ENCODE measurements at places on chromosomes 16 and 17. TPM values are rescaled to one million over a fixed set of nuclear protein-coding genes. Genes with fewer than 3 reads are reported as not detected.

The OR2C1 gene
- total RNA-seq: not detected

DNA sequence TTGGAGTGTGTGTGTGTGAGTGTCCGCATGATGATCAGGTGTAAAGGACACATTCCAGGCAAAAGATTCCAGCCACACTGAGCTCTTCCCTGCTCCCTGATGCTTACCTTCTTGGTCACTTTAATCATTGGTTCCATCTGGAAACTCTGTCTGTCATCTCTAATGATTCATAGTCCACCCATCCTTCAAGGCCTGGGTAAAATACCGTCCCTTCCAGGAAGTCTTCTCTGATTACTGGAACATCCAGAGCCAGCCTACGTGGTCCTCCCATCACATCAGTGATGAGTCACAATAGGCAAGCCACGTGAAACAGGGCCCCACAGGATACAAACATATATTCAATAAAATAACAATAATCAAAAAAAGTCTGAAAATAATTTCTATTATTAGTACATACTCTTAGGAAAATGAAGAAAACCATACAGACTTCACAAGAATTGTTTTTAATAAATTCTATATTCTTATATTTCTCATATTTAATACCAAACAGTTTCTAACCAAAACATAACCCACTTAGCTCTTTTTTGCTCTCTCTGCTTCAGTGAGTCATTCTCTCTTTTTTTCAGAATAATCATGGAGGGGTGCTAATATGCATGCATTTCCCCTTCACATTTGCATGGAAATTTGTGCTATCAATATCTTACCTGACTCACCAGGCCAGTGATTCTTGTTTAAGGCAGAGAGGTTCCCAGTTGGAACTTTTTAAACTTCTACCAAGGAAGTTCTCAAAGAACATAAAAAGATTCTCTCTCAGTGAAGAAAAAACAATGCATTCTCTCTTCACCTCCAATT is 263.2 kb downstream of the TOX3 start:
- no peak for DNase-seq

GRCh38 chr17:43479948-43480347 is 3.8 kb upstream of the DHX8 start:
- DNase-seq: no peak

- DNase-seq: no peak
Measured at GRCh38 chr16:19346335-19346922, 60.9 kb downstream of the CLEC19A start.

The ADCY7 gene
- total RNA-seq: 4.4 TPM

The SERPINF2 gene
- total RNA-seq: 0.37 TPM

GRCh38 chr16:2142942-2143877 is 5.2 kb upstream of the RAB26 start:
- no peak for DNase-seq

DNA sequence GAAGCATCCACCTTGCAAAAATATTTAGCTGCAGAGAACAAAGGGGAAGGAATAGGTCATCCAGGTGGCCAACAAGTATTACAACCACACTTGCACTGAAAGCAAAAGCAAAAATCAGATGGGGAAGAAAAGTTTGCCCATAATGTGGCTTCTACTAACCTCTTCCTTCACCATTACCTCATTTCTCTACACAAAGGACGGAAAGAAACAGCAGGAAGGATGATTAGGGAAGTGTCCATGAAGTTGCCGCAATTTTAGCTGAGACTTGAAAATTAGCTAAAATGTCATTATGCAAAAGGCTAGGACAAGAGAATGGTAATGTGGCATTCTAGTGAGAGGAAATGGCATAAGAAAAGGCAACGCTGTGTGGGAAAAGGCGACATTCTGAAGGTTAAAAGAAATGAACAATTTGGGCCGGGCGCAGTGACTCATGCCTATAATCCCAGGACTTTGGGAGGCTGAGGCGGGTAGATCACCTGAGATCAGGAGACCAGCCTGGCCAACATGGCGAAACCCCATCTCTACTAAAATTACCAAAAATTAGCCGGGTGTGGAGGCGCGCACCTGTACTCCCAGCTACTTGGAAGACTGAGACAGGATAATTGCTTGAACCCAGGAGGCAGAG is 13.7 kb downstream of the KANSL1 start:
- no peak for DNase-seq

- no peak for DNase-seq
Measured at GRCh38 chr16:26491101-26491670, 575.5 kb upstream of the C16orf82 start.

DNA sequence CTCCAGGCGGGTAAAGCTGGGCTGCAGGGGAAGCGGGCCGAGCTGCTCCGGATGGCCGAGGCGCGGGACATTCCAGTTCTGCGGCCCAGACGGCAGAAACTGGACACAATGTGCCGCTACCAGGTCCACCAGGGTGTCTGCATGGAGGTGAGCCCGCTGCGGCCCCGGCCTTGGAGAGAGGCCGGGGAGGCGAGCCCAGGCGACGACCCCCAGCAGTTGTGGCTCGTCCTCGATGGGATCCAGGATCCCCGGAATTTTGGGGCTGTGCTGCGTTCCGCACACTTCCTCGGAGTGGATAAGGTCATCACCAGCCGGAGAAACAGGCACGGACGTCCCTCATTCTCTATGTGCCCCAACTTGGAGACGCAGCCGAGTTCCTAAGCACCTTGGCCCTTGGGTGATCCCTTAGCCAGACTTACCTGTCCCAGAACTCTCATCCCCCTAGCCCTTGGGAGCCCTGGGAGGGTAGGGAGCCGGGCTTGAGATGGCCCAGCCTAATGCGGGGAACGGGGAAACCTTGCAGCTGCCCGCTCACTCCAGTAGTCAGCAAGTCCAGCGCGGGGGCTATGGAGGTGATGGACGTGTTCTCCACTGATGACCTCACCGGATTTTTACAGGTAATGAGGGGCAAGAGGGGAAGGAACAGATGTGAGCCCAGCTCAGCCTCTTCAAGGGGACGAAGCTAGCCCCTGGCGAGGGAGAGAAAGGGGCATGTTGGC is 806 bp downstream of the MRM1 start:
- DNase-seq: no peak

DNA sequence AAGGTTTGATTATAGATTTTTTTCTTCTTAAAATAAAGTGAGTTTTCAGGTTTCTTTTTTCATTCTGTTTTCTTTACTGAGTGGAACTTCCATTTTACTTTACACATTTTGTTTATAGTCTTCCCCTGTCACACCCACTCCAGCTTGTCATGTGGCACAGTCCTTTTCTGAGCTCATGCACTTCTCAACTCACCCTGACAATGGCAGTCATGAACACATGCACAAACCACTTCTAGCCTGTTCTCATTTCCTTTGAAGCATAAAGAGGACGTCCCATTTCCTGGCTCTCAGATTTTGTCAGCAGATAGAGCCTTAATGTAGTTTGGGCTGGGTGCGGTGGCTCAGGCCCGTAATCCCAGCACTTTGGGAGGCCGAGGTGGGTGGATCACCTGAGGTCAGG is 168.0 kb downstream of the AHSP start:
- DNase-seq: no peak

DNA sequence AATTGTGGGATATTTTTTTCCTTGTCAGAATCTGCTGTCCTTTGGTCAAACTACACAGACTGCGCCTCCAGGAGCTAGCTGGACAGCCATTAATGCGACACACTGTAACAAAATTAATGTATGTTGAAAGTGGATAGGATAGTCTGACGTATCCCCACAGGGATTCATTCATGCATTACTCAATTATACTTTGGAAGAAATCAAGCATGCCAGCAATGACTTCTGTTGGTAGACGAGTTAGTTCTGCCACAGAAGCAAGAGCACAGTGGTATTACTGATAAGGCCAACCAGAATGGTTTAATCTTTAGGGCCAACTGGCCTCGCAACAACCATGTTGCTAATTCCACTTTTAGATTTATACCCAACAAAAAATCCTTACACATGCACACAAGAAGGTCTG is 106.4 kb upstream of the TOB1 start:
- no peak for DNase-seq

DNA sequence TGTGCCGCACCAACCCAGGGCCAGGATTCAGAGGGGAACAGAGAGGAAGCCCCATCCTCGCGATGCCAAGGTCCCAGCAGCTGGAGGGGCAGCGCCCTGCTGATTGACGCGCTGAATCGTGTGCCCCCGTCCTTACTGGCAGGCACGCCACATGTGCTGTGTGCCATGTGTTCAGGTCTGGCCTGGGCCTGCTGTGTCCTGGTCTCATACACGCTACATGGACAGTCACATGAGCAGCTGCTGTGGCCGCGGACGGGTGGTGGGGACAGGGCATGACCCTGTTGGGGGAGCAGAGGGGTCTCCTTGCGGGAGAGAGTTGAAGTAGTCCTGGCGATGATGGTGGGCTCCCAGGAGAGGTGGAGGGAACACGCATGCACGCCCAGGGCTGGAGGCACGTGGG is 18.0 kb downstream of the CBFA2T3 start:
- no peak for DNase-seq

- DNase-seq: no peak
Measured at GRCh38 chr17:55089256-55089655, 120.7 kb downstream of the STXBP4 start.

The PIK3R6 gene
- not detected for total RNA-seq

The MAP2K4 gene
- 28.2 TPM for total RNA-seq

- DNase-seq: no peak
Measured at GRCh38 chr17:56807723-56808122, 26.0 kb downstream of the C17orf67 start.

- DNase-seq: no peak
Measured at GRCh38 chr17:66941249-66941648, 23.3 kb upstream of the CACNG4 start.

DNA sequence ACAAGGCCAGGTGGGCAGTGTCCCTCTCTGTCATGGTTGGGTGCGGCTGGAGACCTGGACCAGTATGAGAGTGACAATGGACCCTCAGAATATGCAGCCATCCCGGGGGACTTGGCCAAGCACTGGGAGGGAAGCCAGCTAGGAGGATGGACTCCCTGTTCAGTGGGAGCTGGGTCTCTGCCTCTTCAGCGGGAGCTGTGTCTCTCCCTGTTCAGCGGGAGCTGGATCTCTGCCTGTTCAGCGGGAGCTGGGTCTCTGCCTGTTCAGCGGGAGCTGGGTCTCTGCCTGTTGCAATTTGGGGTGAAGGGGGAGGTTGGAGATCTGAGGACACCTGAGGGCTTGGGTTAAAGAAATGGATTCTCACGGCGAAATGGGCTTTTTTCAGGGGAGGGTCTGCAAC is 3.8 kb upstream of the PRSS33 start:
- DNase-seq: no peak

All from SK-MEL-5 (cell line).